ENCODE measurements at places on chromosomes 7 and 10.

DNA sequence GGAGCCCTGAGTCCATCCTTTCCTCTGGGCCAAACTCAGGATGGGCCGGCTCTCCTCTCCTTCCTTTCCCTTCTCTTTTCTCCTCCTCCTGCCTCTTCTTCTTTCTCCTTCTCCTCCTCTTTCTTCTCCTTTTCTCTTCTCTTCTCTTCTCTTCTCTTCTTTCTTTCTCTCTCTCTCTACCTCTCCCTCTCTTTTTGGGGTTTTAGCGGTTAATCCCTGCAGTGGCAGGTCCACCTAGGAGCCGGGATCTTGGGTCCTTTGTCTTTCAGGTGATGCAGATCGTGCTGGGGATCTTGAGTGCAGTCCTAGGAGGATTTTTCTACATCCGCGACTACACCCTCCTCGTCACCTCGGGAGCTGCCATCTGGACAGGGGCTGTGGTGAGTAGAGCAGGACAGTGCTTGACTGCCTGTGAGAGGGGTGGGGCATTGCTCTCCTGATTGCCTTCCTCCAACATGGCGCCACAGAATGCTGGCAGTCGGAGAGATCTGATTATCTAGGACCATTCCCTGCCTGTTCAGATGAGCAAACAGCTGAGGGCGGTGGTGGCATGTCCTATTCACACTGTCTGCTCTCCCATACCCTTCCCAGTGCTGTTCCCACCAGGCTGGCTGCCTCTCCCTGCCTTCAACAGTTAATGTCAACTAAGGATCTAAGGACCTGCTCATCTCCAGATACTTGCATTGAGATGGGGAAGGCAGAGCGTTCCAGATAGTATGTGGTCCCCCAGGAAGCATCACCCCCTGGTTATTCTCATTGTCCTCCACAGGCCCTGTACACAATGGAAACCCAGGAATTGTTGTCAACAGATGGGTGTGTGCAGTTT is 1.6 kb downstream of the TMEM176A start:
- DNase-seq = no peak

- no peak for DNase-seq
Measured at GRCh38 chr7:82694022-82694421, 250.4 kb upstream of the CACNA2D1 start.

GRCh38 chr10:4008676-4009382 is 223.8 kb upstream of the KLF6 start:
- DNase-seq = no peak

DNA sequence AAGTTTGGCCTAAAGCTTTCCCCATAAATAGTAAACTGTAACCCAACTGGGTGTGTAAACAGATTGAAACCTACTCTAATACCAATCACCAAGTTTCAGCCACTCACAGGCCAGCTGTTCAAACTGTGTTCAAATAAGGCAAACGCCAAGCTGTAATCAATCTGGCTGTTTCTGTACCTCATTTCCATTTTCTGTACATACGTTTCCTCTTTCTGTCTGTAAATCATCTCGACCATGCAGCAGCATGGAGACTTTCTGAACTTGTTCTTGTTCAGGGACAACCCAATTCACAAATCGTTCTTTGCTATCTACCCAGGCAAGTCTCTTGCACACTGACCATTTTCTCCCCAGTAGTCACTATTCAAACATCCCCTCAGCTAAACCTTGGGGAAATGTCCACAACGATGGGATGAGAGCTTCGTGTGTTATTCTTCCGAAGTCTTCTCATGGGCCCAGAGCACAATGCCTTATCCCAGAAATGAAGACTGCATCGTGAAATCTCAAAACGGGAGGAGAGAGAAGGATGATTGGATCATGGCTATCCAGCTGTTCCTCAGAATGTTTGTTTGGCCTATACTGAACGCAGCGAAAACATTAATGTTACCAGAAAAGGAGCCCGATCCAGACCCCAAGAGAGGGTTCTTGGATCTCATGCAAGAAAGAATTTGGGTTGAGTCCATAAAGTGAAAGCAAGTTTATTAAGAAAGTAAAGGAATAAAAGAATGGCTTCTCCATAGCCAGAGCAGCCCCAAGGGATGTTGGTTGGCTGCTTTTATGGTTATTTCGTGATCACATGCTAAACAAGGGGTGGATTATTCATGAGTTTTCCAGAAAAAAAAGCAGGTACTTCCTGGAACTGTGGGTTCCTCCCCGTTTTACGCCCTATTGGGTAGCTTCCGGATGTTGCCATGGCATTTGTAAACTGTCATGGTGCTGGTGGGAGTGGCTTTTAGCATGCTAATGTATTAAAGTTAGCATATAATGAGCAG is 86.2 kb downstream of the SLC16A9 start:
- DNase-seq = no peak

DNA sequence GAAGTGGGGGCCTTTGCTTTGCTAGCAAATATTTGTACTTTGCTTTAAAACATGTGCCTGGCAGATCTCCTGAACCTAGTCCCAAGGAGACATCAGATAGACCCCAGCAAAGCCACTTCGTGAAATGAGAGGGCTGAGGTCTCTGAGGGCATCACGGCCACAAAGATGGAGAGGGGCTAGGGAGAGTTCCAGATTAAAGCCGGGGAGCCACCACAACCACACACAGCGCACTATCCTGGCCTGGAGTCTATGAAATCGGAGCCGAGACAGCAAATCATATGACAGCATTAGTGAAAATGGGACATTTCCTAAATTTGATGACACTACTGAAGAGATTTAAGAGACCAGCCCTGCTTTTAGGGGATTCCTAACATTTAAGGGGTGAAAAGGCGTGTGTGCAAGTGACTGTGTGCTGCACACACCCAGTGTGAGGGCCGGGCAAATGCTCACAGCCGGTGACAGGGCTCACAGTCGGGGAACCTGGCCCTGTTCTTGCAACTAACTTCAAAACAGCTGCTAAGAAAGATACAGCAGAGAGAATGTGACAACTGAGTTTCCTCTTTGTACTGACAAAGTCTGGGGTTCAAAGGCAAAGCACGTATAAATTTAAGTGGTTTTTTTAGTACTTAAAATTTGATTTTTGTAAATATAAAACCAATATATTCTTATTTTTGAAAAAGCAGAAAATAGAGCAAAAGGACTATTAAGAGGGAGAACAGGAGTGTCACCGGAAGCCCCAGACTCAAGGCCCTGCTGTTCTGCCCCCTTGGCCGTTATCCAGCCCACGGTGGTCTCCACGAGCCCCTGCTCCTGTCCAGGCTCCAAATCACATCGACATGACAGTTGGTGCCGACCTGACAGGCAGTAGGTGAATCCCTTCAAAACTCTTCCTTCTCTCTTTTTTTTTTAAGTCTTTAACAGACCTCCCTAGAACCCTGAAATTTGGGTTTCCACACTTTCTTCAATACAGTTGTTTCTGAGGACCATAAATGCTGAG is 49.5 kb downstream of the VIPR2 start:
- DNase-seq = no peak

DNA sequence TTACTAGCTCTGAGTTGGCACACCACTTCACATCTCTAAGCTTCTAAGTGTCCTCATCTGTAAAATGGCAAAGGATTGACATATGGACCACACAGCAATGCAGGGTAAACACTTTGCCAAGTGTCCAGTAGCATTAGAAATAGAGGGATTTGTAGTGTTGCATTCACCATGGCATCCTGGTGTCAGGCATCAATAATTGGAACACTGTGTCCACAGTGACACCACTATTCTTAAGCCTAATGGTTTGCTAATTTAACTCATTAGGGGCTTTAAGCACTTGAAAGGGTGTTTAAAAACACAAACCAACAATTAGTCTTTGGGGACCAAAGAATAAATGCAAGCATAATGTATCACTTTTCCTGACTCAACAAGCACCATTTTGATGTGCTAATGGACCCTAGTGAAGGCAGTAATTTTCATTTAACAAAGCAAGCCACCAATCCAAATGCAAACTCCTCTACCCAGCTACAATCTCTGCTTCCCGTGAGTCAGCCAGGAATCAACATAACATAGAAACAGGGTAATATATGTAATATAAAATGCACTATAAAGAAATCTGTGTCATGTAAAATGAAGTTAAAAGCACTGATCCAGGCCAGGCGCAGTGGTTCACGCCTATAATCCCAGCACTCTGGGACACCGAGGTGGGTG is 75.9 kb downstream of the FAM204A start:
- no peak for DNase-seq

GRCh38 chr10:93235686-93236085 is 162.0 kb downstream of the CYP26A1 start:
- DNase-seq = no peak

GRCh38 chr10:125127986-125128385 is 32.4 kb downstream of the CTBP2 start:
- DNase-seq = no peak

- DNase-seq = no peak
Measured at GRCh38 chr10:46234026-46234425, 52.8 kb upstream of the ANTXRL start.

GRCh38 chr7:35353481-35353880 is 99.6 kb upstream of the TBX20 start:
- DNase-seq = no peak

DNA sequence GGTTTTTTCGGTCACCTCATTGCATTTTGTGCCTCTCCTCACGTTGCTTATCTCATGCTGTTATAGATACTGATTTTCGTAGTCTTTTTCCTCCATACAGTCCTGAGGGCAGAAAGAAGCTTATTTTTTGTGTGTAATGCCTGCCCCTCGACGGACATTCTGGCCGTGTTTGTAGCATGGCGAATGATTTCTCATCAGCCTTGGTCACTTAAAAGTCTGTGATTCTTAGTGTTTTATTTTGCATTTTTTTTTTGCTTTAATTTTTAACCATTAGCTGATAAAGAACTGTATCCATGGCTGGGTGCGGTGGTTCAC is 469 bp upstream of the NOC3L start:
- DNase-seq = no peak

DNA sequence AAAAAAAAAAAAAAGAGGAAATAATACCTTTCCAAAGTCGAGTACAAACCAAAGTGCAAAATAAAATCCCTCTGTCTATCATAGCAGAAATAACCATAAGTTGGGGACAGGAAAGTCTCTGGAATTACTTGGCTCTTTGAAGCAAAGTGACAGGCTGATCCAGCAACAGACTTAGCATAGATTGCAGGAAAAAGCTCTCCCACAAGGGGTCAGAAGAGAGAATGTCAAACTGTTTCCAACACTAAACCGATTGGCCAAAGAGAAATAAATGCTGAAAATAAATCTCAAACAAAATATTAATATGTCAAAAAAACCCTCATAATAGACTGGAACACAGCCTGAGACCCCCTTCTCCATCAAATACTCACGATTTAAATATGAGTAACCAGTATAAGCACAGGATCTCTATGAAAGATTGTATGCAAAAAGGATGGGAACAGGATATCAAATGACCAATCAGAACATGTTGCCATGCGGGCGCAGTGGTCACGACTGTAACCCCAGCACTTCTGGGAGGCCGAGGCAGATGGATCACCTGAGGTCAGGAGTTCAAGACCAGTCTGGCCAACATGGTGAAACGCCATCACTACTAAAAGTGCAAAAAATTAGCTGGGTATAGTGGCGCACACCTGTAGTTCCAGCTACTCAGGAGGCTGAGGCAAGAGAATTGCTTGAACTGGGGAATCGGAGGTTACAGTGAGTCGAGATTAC is 1000.7 kb upstream of the LRRN3 start:
- no peak for DNase-seq

DNA sequence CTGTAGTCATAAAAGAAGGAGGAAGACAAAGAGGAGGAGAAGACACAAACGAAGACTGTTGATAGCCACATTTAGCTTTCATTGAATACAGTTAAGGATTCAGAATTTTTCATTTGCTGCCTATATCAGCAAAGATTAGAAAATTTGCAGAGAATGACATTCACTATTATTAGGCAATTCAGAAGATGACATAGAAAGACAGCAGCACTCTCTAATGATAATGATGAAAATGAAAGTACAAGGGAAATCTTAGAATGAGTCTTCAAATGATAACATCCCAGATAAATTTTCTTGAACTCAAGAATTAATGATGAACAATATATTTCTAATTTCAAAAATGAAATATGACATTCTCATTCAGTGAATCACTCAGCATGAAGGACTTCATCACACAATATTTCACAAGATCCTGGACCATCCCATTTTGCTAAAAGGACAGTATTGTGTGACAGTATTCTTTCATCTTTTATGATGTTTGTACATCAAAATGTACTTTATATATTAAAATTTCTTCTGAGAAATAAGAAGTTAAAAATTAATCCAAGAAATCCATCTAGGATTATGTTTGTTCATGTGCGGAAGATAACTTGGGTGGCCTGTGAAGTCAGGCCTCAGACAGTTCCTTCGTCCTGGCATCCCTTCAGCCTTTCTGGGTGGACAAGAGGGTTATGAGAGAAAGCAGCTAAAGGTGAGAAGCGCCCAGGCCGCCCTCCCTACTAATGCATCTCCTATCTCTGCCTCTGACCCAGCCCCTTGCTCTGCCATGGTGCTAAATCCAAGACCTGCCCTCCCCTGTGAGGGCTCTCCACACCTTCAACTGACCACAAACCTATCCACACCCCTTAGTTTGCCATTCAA is 47.4 kb upstream of the CAMK2B start:
- no peak for DNase-seq

GRCh38 chr10:4241724-4242345 is 456.8 kb upstream of the KLF6 start:
- DNase-seq = peak; percentile 94

- DNase-seq = no peak
Measured at GRCh38 chr10:71927776-71928592, 36.2 kb upstream of the CHST3 start.

GRCh38 chr7:12431886-12432556 is 28.4 kb upstream of the VWDE start:
- no peak for DNase-seq

- no peak for DNase-seq
Measured at GRCh38 chr7:151954866-151955820, 1.1 kb upstream of the GALNTL5 start.

GRCh38 chr10:121683366-121683765 is 85.1 kb upstream of the FGFR2 start:
- no peak for DNase-seq

- DNase-seq = no peak
Measured at GRCh38 chr7:106731646-106732444, 70.9 kb upstream of the CCDC71L start.

- DNase-seq = no peak
Measured at GRCh38 chr7:40493609-40494051, 358.8 kb downstream of the SUGCT start.

GRCh38 chr7:134941185-134941900 is 45.0 kb upstream of the AGBL3 start:
- peak; percentile 52 for DNase-seq

- DNase-seq = no peak
Measured at GRCh38 chr7:30070052-30070451, 41.8 kb downstream of the PLEKHA8 start.

DNA sequence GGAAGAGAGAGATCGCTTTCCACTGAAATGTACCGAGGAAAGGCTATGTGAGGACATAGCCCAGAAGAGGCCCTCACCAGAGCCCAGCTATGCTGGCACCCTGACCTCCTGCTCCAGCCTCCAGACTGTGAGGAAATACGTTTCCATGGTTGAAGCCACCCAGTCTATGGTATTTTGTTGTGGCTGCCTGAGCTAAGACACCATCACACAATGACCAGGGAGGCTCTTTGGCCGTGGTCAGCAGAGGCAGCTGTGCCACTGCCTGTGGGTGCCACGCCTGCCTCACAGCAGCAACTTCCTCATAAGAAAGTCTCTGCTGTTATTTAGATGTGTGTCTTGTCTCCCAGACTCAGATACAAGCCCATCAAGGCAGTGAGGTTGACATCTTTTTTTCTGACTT is 182.7 kb upstream of the PLXNA4 start:
- no peak for DNase-seq

- DNase-seq = no peak
Measured at GRCh38 chr10:77603534-77603927, 34.1 kb downstream of the KCNMA1 start.

GRCh38 chr10:12181065-12181775 is 14.5 kb downstream of the NUDT5 start:
- no peak for DNase-seq

GRCh38 chr7:121961089-121961867 is 88.3 kb downstream of the PTPRZ1 start:
- peak; percentile 24 for DNase-seq

All from AG09319 (cell line).